ENCODE measurements at places on chromosomes 4 and X. TPM values are rescaled to one million over a fixed set of nuclear protein-coding genes. Genes with fewer than 3 reads are reported as not detected.
A peak's percentile ranks its signal among the peaks of the same experiment; 100 is the strongest.

GRCh38 chr4:112029771-112030171, 115.5 kb upstream of the FAM241A start:
- no peak for DNase-seq

DNA sequence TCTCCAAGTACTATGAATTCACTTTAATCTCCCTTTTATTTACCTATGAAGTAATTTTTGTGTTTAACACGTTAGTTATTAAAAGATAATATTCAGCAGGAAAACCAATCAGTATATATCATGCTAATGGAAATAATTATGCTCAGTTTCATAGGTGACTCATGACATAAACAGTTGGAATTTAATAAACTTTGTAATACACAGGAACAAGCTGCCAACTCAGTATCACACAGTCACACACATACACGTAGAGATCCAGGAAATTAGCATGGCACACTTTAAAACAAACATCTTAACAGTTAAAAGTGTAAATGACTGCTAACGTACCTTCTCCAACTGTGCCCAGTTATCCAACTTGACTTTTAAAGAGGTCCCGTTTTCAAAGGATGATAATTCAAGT, 2.3 kb downstream of the SPATA4 start:
- DNase-seq: no peak

DNA sequence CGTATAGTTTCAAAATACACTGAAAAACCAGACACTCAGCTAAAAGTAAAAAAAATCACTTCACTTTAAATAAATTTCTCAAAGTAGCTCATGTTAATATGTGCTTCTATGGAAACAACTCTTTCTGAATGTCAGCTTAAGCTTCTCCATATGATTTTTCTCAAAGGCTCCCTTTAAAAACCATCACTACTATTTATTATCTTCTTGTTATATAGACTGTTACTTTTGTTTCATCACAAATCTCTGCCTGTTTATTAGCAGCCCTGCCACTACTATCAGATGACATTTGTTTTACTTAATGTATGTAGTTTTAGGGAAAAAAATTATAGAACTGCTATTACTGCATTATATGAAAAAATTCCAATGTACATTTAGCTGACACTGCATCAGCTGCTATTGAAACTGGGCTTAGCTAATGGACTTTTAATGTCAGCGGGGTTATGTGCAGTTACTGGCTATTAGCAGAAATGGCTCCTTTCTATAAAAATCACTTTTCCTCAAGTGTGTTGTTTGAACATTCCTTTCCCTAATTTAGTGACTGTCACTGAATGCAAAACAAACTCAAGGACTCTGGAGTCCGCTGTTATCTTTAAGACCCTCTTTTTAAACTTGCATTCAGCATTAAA, 10.8 kb downstream of the UNC5C start:
- DNase-seq: no peak

DNA sequence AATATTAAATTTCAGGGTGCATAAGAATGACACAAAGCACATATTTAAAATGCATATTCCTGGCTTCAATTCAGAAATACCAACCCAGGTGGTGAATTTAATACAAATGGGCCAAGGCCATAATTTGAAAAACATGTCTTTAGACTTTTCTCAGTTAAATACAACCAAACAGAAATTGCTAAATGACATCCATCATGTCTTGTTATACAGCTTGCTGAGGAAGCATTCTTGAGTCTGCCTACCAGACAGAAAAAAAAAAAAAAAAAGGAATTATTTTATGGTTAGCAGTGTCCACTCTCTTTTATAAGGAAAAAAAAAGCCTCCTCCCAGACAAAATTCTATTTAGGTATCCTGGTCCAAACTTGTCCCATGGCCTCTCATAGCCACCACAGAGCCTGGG, 119.1 kb downstream of the PAPSS1 start:
- no peak for DNase-seq

GRCh38 chr4:128177498-128177897, 110.1 kb downstream of the PGRMC2 start:
- no peak for DNase-seq

GRCh38 chrX:149829751-149830191, 48.0 kb downstream of the MAGEA9 start:
- DNase-seq: no peak

DNA sequence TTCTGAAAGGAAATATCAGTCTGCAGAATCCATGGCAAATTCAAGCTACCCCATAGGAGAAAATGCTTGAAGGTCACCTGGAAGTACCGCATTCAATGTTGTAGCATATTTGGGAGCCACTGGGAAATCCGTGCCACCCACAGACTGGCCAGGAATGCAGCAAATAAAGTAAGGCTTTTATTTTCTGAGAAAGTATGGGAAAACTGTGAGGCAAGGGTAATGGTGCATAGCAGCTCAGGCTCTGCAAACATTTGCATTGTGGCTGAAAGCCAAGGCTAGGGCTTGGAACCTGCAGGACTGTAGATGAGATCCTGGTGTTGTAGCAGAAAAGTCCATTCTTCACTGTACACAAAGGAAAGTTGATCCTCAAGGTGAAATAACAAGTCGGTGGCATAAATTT, 450.9 kb upstream of the NR3C2 start:
- no peak for DNase-seq

GRCh38 chrX:13647709-13648212, 5.2 kb upstream of the TCEANC start:
- DNase-seq: peak; percentile 60

DNA sequence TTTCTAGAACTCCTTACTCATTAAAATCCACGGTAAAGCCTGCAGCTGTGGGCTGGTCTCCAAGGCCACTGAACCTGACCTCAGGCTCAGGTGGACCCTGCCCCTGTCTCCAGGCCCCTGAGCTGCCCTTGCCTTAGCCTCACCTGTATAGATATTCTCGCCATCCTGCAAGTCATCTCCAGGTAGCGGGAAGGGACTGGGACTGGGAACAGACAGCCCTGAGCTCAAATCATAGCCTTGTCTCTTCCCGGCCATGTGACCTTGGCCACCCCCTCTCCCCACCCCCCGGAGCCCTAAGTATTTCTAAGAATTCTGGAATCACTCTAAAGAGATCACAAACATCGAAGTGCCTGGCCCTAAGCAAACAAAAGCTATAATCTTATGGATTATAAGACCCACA, 17.7 kb downstream of the ABLIM2 start:
- peak; percentile 11 for DNase-seq

- DNase-seq: no peak
Measured at GRCh38 chrX:124435616-124436015, 89.3 kb downstream of the SH2D1A start.

DNA sequence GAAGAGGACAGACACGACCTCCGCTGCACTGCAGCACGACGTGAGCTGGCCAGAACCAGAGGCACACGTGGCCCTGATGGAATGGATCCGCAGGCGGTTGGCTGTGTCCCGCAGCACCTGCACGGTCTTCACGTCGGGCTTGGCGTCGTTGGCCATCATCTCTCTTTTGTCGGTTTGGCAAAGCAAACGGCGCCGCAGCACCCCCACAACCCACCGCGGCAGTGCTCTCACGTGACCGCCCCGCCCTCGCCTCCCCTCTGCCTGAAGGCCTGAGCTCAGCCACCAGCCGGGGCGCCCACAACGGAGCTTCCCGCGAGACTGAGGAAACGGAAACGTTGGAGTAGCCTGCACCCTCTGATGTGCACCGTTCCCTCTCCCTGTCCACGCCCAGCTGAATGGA, at the start of gene TKTL2:
TSS of gene TKTL2 (minus strand) at position 179 of the 400 bp plus-strand sequence. CDS start at position 159, 20 bp downstream.
- DNase-seq: peak; percentile 44

DNA sequence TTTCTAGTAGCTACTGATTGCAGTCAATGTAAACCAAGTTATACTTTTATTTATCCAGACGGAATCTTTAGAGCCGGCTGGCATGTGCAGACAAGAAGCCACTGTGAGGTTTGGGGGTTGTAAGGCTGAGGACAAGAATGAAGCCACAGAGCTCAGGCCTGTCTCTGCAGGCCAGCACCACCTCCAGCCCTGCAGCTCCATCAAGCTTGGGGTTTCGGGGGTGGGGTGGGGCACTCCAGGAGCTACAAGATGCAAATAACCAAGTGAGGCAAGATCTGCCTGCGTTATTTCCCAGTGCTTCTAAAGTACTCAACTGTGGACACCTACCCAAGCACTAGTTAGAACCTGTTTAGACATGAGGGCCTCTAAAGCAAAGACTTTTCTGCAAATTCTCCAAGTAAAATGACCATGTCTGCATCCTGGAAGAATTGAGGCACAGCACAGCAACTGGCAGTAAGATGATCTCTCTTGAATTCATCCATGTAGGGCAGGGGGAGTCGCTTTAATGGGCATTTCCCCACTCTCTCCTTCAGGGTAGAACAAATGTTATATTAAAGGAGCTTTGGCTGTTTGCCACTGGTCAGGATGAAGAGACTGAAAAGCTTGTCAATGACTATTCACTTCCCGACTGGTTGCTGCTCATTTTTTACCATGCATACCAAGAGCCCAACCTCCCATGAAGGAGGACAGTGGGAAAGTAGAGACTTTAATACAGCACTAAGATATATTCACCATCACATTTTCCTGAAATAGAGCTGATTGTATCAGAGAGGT, 222.5 kb downstream of the MGST2 start:
- DNase-seq: no peak

DNA sequence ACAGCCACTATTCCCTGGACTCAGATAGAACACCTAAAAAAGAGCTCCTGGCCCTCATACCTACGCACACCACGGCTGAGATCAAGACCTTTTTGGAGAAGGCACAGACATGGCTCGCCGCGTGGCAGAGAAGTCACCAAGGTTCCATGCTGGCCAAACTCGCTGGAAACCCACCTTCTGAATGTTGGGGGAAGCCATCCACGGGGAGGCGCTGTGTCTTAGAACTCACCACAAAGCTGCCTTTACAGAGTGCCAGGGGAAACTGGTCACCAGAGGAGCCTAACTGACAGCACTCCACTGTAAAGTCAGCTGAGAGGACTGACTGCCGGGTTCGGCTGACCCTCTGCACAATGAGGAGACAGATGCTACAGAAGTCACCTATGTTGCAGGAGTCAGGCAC, 97.9 kb downstream of the NEUROG2 start:
- DNase-seq: no peak

The HPSE gene
- 2.3 TPM for total RNA-seq

The GYPA gene
- not detected for total RNA-seq
